Activated CD4-positive, alpha-beta T cell treated with anti-CD3 and anti-CD28 coated beads, Interleukin-2, amount 50 U/mL, for 24 hours (primary cell): ENCODE measurements at places on chromosomes 1 and 21.

GRCh38 chr1:209428241-209428921 is 155.1 kb upstream of the CAMK1G start:
- DNase-seq: no peak

GRCh38 chr1:26429721-26430120 is 2.4 kb upstream of the DHDDS start:
- DNase-seq: no peak

- no peak for DNase-seq
Observed at GRCh38 chr1:181110013-181110412, 21.5 kb downstream of the IER5 start.

GRCh38 chr1:5754817-5755551 is 237.2 kb downstream of the NPHP4 start:
- DNase-seq: no peak

GRCh38 chr1:231550448-231550781 is 21.9 kb downstream of the TSNAX start:
- DNase-seq: no peak

- no peak for DNase-seq
Observed at GRCh38 chr1:203338335-203339036, 12.4 kb downstream of the FMOD start.

GRCh38 chr1:200923601-200924000 is 28.9 kb downstream of the INAVA start:
- DNase-seq: no peak
